ENCODE measurements at places on chromosomes 2 and 18.

- DNase-seq: no peak
These were observed 18.9 kb upstream of the ST3GAL5 start for GRCh38 chr2:85907671-85908157.

- no peak for DNase-seq
These were observed 1.5 kb upstream of the SPTBN1 start for GRCh38 chr2:54454548-54455130.

- no peak for DNase-seq
These were observed 23.3 kb downstream of the SPATS2L start for GRCh38 chr2:200329798-200330197.

DNA sequence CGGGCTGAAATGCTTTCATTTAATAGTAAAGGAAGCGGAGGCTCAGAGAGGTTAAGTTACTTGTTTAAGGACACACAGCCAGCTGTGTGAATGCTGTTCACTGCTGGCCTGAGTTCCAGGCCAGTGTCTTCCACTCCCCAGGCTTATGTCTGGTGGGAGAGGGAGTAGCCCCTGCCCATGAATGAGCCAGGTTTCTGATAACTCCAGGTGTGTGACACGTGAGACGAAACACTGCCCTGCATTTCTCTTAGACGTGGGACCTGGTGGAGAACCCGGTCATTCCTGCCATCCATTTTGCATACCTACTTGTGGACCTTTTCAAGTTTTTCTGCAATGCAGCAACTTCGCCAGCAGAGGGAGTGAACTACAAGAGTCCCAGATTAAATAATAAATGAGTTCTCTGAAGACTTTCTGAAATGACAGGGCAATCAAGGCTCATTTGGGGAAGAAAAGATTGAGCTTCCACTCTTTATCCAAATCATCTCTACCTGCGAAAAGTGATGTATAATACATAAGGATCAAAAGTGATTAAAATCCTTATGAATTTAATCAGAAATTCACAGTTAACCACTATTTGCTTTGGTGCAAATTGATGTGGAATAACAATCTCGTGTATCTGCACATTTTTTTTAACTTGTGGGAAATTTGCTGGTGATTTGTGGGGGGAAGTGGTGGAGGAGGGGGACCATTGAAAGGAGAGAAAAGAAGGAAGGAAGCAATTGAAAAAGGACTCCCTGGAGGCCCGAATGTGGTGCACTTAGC is 79.4 kb upstream of the ASB18 start:
- DNase-seq: peak; percentile 59

DNA sequence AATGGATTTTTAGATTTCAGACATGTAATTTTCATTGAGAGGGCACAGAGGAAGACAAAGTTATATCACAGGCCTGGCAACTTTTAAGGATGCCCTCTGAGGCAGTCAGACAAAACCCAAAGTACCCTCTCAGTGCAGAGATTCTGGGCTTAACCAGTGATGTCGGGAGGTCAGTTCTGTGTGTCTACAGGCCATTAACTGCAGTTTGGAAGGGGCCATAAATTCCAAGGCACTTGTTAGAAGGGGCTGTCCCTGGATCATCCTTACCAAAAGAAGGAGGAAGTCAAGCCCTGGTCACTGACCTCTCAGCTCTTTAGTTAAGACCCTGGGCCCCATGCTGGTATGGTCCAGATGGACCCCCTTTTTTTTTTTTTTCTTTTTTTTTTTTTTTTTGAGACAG is 60.7 kb downstream of the LRRFIP1 start:
- no peak for DNase-seq

DNA sequence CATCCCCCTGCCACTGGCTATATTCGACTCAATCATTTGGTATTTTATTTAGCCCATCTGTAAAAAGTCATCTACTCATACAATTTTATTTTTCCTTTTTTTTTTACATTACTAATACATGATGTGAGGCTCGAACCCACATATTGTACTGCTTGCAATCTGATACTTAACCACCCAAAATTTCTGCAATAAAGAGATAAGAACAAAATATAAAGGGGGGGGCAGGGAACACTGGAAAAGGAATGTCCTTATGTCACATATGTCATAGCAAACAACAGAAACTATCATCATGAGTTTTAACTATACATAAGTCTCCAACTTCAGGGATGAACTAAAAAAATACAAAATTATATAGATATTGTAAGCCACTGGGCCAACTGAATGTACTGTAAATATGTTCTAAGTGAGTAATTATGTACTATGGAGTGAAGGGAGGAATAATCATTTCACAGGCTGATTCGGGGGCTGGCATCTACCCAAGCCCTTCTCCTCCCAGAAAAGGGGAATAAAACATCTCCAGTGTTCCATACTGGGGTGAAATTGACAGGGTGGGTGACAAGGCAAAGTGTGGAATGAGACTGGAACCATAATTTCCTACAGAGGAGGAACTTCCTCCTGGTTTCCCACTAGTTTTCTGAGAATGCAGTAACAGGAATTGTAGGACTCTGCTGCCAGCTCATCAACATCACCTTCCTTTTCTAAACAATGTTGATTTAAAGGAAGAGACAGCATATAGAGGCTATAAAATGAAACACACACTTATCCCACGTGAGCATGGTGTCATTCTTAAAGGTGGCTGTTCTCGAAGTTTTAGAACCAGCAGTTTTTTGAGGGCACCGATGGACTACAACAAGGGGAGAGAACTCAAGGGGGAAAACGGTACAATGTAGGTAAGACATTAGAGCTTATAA is 79.5 kb downstream of the FARSB start:
- no peak for DNase-seq

DNA sequence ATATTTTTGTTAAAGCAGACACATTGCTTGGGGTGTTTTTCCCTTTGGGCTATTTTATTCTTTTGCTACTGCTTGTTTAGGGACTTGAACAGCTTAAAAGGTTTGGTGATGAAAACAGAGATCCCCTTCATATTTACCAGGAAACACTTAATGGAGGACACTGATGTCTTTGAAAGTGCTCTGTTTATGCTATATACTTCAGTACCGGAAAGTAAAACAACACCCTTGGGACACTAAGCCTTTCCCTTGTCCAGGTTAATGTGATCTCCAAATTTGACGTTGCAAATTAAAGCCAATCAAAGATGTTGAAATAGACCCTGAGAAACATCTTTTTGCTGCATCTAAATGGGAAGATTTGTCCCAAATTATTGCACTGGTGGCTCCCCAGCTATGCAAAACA is 564.6 kb upstream of the PKDCC start:
- DNase-seq: no peak

DNA sequence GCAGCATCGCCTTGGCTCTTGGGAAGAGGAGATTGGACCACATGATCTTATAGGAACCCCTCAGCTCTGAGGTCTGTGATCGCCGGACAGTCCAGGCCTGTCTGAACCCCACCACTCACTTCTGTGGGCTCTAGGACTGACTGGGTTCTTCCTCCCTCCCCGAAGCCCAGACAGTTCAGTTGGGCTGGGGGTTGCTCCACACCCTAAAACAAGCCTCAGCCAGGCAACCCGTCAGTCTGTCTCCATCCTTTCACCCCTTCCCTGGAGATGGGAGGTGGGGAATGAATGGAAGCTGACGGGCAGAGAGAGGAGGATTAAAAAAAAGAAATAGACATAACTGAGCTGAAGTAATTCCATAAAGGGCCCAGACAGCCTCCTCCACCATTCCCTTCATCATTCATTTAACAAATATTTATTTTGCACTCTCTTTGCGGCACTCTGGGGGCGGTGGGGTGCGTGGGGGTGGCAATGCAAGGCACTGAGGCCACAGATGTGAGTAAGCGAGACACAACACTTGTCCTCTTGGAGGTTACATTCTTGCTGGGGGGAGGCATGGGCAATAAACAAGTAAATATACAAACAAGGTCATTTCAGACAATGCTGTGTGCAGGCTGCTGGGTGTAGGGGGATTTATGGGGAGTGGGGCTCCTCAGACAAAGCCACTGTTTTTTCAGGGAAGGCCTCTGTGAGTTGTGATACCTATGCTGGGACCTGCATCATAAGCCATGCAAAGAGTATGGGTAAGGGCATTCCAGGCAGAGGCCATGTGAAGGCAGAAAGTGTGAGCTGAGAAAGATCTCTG is 12.9 kb downstream of the WNT10A start:
- DNase-seq: no peak

DNA sequence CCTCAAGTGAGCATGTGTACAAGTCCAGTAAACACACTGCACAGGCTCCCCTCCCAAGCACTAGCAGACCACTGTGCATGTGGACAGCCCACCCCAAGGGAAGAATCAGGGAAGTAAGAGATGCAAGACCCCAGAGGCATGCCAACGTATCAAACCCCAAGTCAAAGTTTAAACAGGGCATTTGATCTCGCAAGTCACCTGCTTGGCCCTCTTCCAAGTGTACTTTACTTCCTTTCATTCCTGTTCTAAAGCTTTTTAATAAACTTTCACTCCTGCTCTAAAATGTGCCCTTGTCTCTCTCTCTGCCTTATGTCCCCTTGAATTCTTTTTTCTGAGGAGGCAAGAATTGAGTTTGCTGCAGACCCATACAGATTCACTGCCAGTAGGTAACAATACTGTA is 201.2 kb upstream of the PARD3B start:
- no peak for DNase-seq

All from nephron progenitor cell (in vitro differentiated cells).